ENCODE measurements at places on chromosomes 3 and 15. TPM values are rescaled to one million over a fixed set of nuclear protein-coding genes. Genes with fewer than 3 reads are reported as not detected.

Gene STARD5
- 5.1 TPM for total RNA-seq

Gene RABL3
- total RNA-seq, result 60.0 TPM

Gene CATSPER2
- total RNA-seq, result 5.7 TPM

Gene SENP8
- 4.8 TPM for total RNA-seq
